Right lung (tissue), 10 donors: ENCODE measurements at places on chromosomes 1 and 21. TPM values are rescaled to one million over a fixed set of nuclear protein-coding genes. Genes with fewer than 3 reads are reported as not detected.

TDRKH gene
- polyA plus RNA-seq = 11.2 TPM

KDM1A gene
- 122 TPM for polyA plus RNA-seq

TCHHL1 gene
- polyA plus RNA-seq = not detected

LRRC53 gene
- polyA plus RNA-seq = not detected

HORMAD1 gene
- not detected for polyA plus RNA-seq

HES2 gene
- 0.04 TPM for polyA plus RNA-seq

- DNase-seq = no peak
These were observed 11.2 kb downstream of the TRIM62 start for GRCh38 chr1:33170351-33171274.

- DNase-seq = no peak
These were observed 8.1 kb downstream of the DPH5 start for GRCh38 chr1:101017448-101017847.

GRCh38 chr1:23868557-23869016 lies 497 bp upstream of the FUCA1 start:
- no peak for DNase-seq

GRCh38 chr1:67711855-67712212 lies 26.8 kb downstream of the GADD45A start:
- DNase-seq = no peak

DNA sequence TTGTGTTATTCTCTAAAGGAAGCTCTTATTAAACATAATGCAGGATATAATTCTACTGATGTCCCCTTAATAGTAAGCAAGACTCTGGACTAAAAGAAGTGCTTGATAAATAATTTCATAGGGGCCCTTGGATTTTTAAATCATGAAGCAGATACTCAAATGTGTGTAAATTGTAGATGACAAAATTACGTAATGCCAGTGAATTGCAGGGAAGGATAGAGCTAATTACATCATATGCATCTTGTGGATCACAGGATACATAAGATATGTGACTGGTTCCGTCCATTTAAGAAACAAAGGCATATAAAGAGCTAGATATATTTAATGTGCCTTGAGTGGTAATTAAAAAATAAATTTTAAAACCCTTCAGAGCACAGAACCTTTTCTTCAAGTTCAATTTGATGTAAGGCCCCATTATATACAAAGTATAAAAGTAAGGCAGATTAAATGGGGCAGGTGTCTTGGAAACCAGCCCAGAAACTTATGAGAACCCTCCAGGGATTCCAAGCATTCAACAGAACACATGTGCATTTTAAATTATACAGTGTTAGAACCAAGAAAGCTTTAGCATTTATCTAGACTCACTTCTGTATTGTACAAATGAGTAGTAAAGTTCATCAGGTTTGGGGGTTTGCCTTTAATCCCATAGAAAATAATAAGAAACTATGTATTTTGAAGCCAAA lies 190.4 kb downstream of the NCAM2 start:
- no peak for DNase-seq

DNA sequence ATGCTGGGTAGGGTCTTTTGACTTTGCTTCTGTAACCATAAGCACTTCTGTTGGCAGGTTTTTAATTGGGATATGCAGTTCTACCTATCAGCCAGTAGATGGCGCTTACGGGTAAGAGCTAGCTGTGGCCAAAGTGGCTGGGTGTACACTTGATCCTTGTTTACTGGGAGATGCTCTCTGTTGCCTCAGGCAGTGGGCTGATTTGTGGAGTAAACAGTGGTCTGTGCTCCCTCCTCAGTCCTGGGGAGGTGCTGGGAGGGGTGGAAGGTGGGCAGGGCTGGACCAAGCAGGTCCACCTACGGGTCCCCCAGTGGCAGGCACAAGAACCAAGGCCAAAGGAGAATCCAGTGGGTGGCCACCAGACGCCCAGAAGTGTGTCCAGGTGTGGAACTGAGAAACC lies 43.4 kb downstream of the RALGPS2 start:
- DNase-seq = no peak
